ENCODE measurements at places on chromosomes 3 and 15.

- DNase-seq: peak; percentile 10
Measured at GRCh38 chr3:152444029-152444641, 175.4 kb downstream of the MBNL1 start.

DNA sequence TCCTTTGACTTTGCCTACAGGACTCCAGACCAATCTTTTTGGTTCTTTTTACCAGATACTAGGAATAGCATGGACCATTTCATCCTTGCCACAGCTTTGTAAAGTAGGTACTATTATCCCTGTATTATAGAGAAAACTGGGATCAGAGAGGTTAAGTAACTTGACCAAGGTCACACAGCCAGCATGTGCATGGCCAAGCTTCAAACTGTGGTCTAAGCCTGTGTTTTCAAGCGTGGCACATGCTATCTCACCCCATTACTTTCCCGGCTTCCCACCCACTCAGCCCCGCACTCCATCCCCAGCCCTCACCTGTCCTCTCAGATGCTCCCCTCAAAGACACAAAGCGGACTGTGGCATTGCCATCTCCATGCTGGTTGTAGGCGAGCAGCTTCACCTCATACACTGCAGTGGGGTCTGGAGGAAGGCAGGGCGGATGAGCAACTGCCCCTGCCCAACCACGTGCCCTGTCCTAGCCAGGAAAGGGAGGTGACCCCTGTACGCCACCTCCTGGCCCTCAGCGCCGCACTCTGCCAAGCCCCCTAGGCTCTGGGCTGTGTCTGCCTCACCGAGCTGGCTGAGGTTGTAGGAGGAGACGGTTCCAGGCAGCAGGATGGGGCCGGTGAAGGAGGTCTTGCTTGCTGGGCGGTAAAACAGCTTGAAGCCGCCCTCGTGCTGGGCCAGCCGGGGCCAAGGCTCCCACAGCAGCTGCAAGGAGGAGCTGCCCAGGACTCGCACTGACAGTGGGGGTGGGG is 25.7 kb downstream of the RNU5B-1 start:
- no peak for DNase-seq

DNA sequence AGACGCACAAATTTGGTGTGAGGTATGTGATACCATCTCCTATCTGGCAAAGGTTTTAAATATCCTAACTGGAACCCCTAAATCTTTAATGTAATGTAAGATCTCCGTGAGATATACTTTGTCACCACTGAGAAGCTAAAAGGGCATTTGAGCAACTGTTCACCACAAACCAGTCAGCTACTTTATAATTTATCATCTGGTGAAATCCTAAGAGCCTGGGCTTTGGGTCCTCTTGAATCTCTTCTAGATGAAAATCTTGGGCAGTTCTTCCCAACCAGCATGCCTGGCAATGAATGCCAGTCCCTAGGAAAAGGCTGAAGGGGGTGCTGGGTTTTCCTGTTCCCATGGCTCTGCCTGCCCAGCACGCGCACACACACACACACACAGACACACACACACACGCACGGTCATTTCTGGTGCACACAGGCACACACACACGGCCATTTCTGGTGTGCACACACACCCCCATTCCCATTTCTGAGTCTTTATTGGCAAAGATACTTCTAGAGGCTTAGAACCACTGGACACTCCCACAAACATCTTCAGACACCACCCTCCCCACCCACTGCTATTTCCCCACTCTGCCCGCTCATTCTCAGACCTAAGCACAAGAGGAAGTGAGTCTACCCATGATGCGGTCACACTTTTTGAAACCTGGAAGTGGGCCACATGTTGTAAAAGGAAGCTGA is 72.6 kb downstream of the MYO1E start:
- no peak for DNase-seq

DNA sequence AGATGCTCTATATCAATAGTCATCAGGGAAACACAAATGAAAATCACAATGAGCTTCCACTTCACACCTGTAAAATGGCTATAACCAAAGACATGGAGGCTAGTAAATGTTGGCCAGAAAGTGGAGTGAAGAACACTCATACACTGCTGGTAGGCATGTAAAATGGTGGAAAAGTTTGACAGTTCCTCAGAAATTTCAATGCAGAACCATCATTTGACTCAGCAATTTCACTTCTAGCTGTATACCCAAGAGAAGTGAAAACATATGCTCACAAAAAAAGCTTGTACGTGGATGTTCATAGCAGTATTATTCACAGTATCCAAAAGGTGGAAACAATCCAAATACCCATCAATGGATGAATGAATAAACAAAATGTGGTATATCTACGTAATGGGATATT is 19.2 kb upstream of the TOP2B start:
- DNase-seq: no peak

GRCh38 chr3:129144786-129145185 is 16.1 kb downstream of the ISY1 start:
- no peak for DNase-seq

GRCh38 chr3:187292631-187293515 is 1.3 kb upstream of the MASP1 start:
- DNase-seq: no peak

- DNase-seq: no peak
Measured at GRCh38 chr15:51075826-51076523, 18.7 kb downstream of the TNFAIP8L3 start.

Data from NCI-H524 treated with DMSO at 0.1 percent for 48 hours (cell line).